GM12891 (cell line): ENCODE measurements at places on chromosomes 1 and 21.
A peak's percentile ranks its signal among the peaks of the same experiment; 100 is the strongest.

DNA sequence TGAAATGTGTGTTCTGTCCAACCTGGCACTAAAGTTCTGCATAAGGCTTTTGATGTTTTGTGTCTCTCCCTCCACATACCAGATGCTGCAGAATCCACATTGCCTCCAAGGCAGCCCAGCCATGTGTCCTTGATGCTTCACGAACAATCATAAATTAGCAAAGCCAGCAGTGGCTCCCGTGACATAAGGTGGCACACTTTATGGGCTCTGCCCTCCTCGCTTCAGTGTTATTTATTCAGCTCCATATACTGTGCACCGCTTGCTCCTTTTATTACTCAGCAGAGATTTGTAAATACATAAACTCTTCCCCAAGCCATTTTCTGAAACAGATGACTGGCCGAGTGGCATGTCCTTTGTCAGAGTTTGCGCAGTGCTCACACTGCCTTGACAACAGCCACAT lies 112.8 kb upstream of the SLC35F3 start:
- no peak for DNase-seq

DNA sequence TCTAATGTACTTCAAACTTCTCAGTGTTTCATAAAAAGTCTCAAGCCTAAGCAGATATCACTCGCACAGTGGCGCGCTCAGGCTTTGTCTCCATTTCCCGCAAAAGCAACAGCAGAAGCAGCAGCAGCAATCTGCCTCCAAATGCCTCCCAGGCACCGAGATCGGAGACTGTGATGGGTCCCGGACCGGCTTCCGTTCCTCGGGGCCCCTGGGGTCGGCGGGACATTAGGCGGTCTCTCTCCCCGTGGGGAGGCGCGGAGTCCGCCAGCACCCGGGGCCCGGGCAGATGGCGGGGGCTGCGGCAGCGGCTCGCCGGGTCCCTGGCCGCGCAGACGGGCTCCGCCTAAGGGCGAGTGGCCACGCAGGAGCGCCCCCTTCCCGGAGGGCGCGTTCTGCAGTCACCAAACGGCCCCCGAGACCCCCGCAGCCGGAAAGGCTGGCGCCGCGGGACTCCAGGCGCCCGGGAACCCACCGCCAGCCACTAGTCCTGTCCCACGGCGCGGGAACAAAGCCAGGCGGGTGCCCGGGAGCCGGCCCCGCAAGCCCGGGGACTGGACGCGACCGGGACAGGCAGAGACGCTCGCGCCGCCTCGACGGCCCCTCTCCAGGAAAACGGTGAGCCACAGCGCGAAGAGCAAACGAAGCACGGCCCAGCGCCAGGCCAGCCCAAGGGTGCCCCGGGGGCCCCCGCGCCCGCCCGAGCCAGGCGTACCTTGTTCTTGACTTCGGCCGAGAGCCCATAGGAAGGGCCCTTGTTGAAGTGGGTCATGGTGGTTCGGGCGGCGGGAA lies 590 bp downstream of the CNN3 start:
- peak; percentile 45 for DNase-seq

- no peak for DNase-seq
These were observed 21.6 kb upstream of the CCSAP start for GRCh38 chr1:229364207-229365065.

- DNase-seq, result no peak
These were observed 31.0 kb downstream of the FBXO42 start for GRCh38 chr1:16321176-16321867.

DNA sequence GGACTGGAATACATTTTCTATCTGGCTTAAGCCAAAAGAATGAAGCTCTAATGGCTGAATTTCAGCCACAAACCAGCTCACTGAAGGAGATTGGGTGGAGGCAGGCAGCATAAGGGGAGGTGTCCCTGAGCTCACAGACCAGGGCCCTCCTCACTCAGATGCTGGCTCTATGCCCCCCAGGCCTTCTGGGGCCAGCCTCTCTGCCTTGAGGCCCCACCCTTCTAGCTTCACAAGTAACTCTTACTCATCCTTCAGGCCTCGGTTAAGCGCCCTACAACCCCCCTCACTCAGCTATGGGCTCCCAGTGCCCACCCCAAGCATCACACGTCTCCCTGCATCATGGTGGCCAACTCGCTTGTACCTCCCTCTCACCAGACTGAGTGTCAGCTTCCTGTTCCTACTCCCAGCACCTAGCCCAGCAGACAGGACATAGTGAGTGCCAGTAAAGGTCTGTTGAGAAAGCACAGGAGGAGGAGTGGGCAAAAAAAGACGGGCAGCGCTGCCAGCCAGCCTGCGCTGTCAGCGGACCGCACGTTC lies 40.8 kb upstream of the GPR157 start:
- no peak for DNase-seq

DNA sequence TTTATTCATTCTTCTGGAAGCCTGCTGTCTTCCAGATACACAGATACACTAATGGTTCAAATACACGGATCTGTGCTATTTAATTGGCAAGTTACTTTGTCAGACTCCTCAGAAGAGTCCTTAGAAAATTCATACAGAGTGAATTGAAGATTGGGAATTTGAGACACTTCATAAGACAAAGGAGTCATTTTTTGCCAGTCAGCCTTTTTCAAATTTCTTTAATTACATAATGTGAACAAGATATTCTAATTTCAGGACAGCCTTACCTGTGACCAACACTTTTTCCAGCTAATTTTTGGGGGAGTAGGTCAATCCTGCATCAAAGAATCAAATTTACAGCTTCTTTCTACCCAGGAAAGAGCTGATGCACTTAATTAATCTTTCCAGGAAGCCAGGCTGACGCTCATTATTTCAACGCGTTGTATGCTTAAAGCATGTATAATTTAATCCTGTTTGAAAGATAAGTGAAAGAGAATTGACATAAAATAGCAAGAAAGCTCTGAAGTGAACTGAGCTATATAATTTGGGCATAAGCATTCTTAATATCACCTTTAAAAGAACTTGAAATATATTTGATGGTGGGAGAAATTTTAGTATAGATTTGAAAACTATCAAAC lies 12.8 kb upstream of the NRIP1 start:
- DNase-seq, result no peak

GRCh38 chr1:233614173-233614742 lies 352 bp downstream of the KCNK1 start:
- DNase-seq, result peak; percentile 41

- DNase-seq, result no peak
These were observed 48.9 kb upstream of the CITED4 start for GRCh38 chr1:40911105-40911504.

DNA sequence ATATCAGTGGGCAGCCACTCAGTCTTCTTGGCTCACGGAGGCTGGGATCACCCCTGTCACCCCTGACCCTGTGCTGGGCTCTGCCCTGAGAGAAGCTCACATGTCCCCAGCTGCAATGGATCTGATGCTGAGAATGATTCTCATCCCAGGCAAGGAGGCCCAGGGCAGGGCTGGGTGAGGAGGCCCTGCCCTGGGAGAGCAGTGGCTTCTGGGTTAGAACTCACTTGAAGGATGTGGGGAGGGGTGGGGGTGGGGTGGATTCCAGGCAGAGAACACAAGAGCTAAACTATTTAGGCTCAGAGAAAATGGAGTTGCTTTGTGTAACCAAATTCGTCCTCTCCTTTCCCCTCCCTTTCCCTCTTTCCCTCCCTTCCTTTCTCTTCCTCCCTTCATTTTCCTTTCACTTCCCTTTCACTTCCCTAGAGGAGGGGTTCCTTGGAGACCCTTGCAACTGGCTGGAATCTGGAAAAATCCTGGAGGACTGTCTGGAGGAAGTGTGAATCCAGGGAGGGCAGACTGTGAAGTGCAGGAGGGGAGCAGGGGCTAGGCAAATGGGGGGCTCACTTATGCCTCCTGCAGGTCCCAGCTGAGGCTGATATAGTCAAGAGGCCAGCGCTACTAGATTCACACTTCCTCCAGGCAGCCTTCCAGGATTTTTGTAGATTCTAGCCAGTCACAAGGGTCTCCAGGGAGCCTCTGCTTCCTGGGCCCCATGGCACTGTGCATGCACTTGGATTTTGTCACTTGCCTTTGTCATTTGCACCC lies 47.0 kb downstream of the IGSF21 start:
- no peak for DNase-seq

- no peak for DNase-seq
These were observed 3901.8 kb downstream of the SRGAP2C start for GRCh38 chr1:125086611-125087010.
